Stimulated activated CD4-positive, alpha-beta T cell treated with anti-CD3 and anti-CD28 coated beads, Interleukin-1b, Interleukin-23, amount 100 ng/mL, for 1 hour (primary cell): ENCODE measurements at places on chromosomes 1 and 21.

DNA sequence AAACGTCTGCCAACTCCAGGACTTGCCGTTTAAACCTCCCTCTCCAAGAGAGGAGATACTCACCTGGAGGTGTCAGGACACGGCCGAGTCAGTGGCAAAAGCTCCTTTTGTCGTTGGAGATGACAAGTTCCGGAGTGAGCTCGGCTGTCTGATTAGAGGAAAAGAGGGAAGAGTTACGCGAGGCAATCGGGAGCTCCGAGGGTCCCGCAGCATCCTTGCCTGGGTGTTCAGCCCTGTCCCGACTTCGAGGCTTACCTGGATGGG is 497 bp downstream of the ID3 start:
- DNase-seq, result no peak

GRCh38 chr1:110060034-110060661 is 10.3 kb downstream of the ALX3 start:
- peak; percentile 42 for DNase-seq

- peak; percentile 34 for DNase-seq
These were observed 1.1 kb downstream of the CKS1B start for GRCh38 chr1:154975409-154976059.

DNA sequence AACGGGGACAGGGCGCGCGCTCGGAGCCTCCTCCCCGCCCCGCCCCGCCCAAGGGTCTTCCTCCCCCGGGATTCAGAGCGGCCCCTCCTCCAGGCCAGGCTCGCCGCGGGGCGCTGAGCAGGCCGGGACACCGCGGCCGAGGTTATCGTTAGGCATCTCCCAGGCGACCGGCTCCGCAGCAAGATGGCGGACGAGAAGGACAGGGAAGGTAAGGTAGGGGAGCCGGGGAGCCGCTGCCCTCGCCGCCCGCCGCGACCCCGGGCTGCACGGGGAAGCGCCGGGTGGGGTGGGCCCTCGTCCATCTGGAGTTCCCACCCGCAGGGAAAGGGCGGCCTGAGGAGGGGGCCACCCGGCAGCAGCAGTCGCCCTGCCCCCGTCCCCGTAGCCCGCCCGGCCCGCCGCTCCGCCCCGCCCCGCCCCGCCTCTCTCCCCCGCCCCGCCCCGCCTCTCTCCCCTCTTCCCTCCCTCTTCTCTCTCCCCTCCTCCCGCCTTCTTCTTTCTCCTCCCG is 105.9 kb upstream of the HNRNPU start:
- peak; percentile 18 for DNase-seq

DNA sequence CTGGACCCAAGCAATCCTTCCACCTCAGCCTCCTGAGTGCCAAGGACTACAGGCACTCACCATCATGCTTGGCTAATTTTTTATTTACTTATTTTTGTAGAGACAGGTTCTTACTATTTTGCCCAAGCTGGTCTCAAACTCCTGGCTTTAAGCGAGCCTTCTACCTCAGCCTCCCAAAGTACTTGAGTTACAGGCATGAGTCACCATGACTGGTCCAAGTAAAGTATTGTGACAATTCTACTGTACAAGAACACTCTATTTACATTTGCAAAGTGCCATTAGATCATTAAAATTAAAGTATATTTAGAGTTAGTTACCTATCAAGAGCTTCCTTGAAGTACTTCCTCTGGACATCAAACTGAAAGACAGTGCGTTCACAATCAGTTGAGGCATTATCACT is 44.8 kb downstream of the NRDC start:
- DNase-seq, result no peak

DNA sequence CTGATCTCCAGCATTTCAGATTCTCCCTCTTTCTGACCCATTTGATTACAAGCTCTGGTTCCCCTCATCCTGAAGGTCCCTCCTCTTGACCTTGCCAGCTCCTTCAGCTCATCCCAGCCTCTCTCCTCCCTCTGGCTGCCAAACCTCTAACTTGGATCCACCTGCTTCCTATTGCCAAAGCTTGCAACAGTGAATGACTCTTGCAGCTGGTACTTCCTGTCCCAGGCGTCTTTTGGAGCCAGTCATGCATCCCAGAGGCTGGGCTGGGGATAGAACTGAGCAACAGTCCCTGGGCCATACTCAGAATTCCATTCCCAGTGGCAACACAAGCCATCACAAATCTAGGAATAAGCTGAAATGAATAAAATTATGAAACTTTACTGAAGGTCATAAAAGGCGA is 27.7 kb upstream of the SPOCD1 start:
- DNase-seq, result no peak

DNA sequence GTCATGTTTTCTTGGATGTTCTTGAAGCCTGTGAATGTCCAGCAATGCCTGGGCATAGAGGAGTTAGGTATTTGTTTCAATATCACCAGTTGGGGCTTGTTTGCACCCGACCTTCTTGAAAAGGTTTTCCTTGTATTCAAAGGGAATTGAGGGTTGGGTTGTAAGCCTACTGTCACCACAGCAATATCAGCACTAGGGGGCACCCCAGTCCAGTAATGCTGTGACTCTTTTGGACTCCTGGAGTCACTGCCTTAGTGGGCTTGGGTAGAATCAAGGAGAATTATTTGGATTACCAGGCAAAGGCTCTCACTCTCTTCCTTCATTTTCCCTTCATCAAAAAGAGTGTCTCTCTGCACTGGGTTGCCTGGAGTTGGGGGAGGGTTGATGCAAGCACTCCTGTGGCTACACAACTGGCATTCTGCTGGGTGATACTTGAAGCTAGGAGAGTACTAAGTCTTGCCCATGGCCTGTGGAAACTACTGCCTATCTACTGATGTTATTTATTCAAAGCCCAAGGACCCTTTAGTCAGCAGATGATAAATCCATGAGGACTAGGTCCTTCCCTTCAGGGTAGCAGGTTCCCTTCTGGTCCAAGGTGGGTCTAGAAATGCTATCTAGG is 34.5 kb downstream of the OR10R2 start:
- no peak for DNase-seq

GRCh38 chr1:71589005-71589404 is 508.2 kb upstream of the ZRANB2 start:
- DNase-seq, result no peak

- no peak for DNase-seq
These were observed 115.7 kb downstream of the CENPF start for GRCh38 chr1:214718724-214719123.

GRCh38 chr1:109493227-109493626 is 667 bp upstream of the CYB561D1 start:
- DNase-seq, result no peak

- DNase-seq, result no peak
These were observed 593.9 kb downstream of the KIF26B start for GRCh38 chr1:245748646-245749045.

GRCh38 chr1:55257958-55258357 is 42.8 kb upstream of the USP24 start:
- DNase-seq, result no peak

DNA sequence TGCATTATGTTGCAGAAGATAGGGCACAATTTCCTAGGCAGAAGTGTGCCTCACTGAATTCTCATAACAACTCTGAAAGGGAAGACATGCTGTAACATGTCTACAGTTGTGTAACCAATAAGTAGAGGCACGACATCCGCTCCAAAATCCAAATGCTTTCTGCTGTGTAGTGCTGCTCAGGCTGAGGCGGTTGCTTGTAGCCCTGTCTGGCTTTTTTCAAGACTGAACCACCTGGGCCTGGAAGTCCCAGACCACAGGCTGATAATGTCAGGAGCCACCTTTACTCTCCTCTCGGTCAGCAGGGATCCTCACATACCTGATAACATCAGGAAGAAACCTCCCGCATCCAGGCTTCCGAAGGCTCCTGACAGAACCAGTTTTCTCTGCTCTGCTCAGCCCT is 10.9 kb downstream of the AKNAD1 start:
- DNase-seq, result no peak

- DNase-seq, result no peak
These were observed 15.9 kb downstream of the INKA2 start for GRCh38 chr1:111723091-111723806.
